ENCODE measurements at places on chromosomes 4 and X. TPM values are rescaled to one million over a fixed set of nuclear protein-coding genes. Genes with fewer than 3 reads are reported as not detected.

The TRIM2 gene
- 26.5 TPM for total RNA-seq

The CT45A2 gene
- total RNA-seq = not detected

The UGT2A3 gene
- not detected for total RNA-seq

The REST gene
- 47.8 TPM for total RNA-seq

The AMOT gene
- under 0.01 TPM for total RNA-seq

The PFKFB1 gene
- 0.21 TPM for total RNA-seq

The MAGEB2 gene
- not detected for total RNA-seq

The PGAM4 gene
- not detected for total RNA-seq

The TMEM128 gene
- 22.6 TPM for total RNA-seq

The MAGEA2 gene
- not detected for total RNA-seq

The SYP gene
- total RNA-seq = under 0.01 TPM

The TRIM61 gene
- 0.64 TPM for total RNA-seq

Measured in nasal cavity respiratory epithelium epithelial cell of viscerocranial mucosa (primary cell).